ENCODE measurements at places on chromosomes 3 and 15.

DNA sequence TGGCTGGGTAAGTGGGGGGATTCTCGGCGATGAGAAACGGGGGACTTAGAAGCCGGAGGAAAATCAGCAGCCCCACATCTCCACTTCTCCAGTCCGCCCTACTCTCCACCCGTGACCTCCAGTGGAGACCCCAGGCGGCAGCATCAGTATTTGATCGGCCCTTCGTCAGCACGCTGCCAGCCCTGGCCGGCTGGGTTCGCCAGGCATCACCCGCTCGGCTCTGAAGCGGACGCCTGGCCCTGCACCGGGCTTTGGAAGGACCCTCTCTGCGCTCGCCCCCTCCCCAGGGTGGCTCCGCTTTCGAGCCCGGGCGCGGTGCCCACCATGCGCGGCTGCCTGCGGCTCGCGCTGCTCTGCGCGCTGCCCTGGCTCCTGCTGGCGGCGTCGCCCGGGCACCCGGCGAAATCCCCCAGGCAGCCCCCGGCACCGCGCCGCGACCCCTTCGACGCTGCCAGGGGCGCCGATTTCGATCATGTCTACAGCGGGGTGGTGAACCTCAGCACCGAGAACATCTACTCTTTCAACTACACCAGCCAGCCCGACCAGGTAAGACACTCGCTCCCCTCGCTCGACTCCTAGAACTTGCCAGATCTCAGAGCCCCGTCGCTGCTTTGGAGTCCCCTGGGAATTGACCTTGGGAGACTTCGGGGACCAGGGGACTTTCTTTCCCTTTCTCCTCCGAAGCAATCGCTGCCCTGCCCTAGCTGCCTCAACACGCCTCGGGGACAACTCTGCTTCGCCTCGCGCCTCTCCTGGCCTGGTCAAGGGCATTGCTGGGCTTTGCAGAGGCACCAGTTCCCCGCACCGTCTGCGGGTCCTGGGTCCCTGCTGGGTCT lies 561 bp downstream of the SIDT1 start:
- peak; percentile 34 for DNase-seq

DNA sequence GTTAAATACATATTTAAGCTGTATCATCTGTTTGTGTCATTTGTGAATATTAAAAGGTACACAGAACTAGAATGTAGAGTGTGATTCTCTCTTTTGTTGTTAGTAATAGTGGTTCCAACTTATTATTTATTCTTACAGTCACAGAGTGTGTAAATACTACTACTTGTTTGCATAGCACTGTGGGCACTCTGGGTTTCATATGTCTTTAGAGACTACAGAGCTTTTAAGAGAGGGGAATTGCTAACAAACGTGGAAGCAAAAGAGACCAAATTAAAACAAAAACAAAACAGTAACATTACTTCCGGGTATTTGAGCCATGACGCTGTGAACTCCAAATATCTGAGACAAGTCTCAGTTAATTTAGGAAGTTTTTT lies 828.0 kb upstream of the DPPA4 start:
- no peak for DNase-seq

- DNase-seq, result no peak
These were observed 53.5 kb upstream of the CCDC54 start for GRCh38 chr3:107323723-107324122.

- DNase-seq, result no peak
These were observed 70.5 kb downstream of the FEM1B start for GRCh38 chr15:68348081-68348480.

DNA sequence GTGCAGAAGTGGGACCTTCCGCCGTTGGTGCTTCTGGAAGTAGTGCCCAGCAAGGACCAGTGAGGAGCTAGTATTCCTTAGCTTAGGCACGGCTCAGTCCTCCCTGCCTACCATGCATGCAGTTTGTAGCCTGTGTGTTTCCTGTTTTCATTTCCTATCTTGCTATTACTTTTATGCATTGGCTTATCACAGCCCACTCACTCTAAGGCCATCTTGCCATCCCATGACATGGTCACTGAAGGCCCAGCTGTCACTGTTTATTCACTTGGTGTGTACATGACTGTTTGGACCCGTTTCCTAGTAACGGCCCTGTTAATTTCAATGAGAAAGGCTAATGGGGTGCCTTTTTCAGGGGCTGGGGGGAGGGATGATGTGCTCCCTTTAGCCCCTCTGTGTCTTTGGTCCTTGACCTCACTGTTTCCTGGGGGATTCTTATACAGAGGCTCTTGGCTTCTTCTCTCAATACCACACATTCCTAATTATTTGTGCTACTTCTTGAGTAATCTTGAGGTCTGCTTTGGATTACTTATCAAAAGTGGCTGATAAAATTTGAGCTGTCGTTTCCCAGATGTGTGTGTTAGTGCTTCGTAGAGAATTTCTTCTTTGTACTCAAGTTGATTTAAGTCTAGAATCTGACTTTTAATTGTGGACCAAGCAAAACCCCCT lies 24.5 kb upstream of the TRAK1 start:
- DNase-seq, result peak; percentile 83

GRCh38 chr3:15581471-15582394 lies 19.6 kb downstream of the HACL1 start:
- no peak for DNase-seq

DNA sequence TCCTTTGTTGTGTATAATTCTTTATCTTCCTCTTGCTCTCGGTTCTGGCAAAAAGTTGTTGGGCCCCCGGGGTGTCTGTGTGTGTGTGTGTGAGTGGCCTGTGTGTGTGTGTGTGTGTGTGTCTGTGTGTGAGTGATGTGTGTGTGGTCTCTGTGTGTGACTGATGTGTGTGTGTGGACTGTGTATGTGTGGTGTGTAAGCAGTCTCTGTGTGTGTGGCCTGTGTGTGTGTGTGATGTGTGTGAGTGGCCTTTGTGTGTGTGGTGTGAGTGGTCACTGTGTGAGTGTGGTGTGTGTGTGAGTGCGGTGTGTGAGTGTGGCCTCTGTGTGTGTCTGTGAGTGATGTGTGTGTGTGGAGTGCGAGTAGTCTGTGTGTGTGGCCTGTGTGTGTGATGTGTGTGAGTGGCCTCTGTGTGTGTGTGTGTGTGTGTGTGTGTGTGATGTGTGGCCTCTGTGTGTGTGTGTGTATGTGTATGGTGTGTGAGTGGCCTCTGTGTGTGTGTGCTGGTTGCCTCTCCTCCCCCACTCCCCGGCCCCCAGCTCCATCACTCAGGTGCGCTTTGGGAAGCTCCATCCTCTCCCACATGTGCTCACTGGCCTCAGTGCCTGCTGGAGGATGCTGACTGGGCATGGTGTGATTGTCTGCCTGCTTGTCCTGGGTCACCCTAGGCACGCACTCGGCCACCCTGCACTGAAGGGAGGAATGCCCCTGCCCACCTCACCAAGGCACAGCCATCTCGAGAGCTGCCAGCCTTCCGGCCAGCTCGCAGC lies 8.8 kb downstream of the LINGO1 start:
- no peak for DNase-seq

GRCh38 chr3:191169566-191169965 lies 29.5 kb upstream of the OSTN start:
- DNase-seq, result no peak

DNA sequence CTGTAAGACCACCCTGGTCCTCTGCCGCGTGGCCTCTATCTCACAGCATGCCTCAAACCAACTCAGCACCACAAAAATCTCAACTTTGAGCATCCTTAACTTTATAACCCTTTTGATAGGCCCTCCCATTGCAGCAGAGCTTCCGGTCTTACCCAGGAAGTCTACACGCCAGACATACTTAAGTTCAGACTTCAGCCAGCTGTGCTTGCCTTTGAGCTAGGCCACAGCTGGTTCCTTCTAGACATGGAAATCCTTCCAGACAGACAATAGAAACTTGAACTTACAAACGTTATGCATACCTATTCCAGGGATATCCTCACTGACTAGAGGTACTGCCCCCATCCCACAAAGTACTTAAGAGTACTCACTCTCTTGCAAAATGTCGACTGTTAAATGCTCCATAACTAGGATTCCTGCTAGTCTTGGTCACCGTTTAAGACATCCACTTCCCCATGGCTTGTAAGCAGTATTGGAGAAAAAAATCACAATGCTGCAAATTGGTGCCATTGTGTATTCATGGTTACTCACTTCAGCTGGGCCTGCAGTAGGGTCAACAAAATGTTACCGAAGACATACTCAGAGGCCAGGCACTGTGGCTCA lies 183.5 kb downstream of the TBL1XR1 start:
- no peak for DNase-seq

DNA sequence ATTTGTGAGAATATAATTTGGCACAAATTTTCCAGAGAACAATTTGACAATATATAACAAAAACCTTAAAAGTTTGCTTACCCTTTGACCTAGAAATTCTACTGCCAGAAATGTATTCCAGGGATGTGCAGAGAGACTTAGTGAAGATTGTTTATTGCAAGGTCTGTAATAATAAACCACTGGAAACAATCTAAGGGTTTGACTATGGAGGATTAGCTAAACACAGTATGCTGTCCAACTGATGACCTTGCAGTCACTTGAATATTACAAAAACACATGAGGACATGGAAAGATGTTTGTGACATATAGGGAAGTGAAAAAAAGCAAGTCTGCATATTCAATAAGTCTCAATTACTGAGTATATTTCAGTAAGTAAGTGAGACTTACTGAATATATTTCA lies 48.1 kb upstream of the CDV3 start:
- no peak for DNase-seq

DNA sequence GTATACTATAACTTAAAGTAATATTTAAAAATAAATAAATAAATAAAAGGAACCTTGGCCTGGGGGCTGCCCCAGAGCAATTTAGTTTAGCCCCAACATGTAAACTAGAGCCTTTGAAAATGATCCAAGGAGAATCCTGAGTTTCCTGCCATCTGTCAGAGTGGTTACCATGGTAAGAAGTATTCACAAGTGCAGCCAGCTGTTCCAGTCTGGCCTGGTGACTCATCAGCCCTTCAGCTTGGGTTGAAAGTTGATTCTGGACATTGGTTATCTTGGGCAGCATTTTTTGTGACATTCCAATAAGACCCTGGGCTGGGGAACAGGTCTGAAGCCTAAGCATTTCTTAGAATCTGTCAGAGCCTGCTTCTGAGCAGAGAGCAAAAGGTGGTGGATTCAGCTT lies 72.7 kb upstream of the LRTM1 start:
- peak; percentile 78 for DNase-seq
